Bronchus fibroblast of lung (primary cell): ENCODE measurements at places on chromosomes 11 and 22. TPM values are rescaled to one million over a fixed set of nuclear protein-coding genes. Genes with fewer than 3 reads are reported as not detected.

Gene SULT4A1
- 0.15 and 0.17 TPM in 2 replicates for total RNA-seq

Gene AAMDC
- 25.6 and 34.5 TPM in 2 replicates for total RNA-seq

Gene NEFH
- 2.1 and 2.5 TPM in 2 replicates for total RNA-seq

Gene SHANK3
- total RNA-seq = 0.50 and 0.59 TPM in 2 replicates

Gene OLFML1
- total RNA-seq = 2.5 and 3.2 TPM in 2 replicates

Gene OR4A16
- total RNA-seq = not detected in 2 replicates

Gene CHCHD10
- 4.9 and 8.5 TPM in 2 replicates for total RNA-seq
